ENCODE measurements at places on chromosomes 3 and 15. TPM values are rescaled to one million over a fixed set of nuclear protein-coding genes. Genes with fewer than 3 reads are reported as not detected.

Gene IMPG2
- total RNA-seq = 0.25 TPM

Gene BOC
- total RNA-seq = 93.1 TPM

Gene LEKR1
- total RNA-seq = not detected

Gene TMC3
- total RNA-seq = 2.7 TPM

Gene CCDC13
- total RNA-seq = 1.2 TPM

Gene TRH
- total RNA-seq = 1.2 TPM

Gene RASA2
- 18.4 TPM for total RNA-seq

Gene P2RY14
- 0.49 TPM for total RNA-seq

Gene FBXL22
- 10.1 TPM for total RNA-seq

Gene FBXL2
- 5.9 TPM for total RNA-seq

Gene HDC
- total RNA-seq = 0.49 TPM

Gene PLSCR4
- total RNA-seq = 50.3 TPM

Gene KLHL40
- total RNA-seq = not detected

Gene TNFSF10
- 92.8 TPM for total RNA-seq

Gene CYB561D2
- 11.5 TPM for total RNA-seq

Gene TYRO3
- 13.3 TPM for total RNA-seq

Gene GOLGA8A
- total RNA-seq = 46.7 TPM

Gene CHRNA5
- 8.8 TPM for total RNA-seq

Gene STRIT1
- total RNA-seq = not detected

Gene SEC11A
- 99.2 TPM for total RNA-seq

Gene TMCO5A
- not detected for total RNA-seq

Gene RBPMS2
- 3.7 TPM for total RNA-seq

Gene SCG3
- 1.5 TPM for total RNA-seq

Gene CCDC39
- total RNA-seq = not detected

Gene PCSK6
- total RNA-seq = 7.4 TPM

Gene PIGZ
- total RNA-seq = 9.8 TPM

Gene GABRR3
- not detected for total RNA-seq

Gene MFSD1
- total RNA-seq = 59.2 TPM

Gene PYDC2
- total RNA-seq = not detected

Gene C3orf20
- total RNA-seq = 0.49 TPM

Gene KBTBD13
- not detected for total RNA-seq

Gene MTMR10
- total RNA-seq = 29.2 TPM

Gene KLHDC8B
- 43.7 TPM for total RNA-seq

Gene CPN2
- total RNA-seq = not detected

Gene SENP8
- total RNA-seq = 3.9 TPM

Gene IRAK2
- 10.6 TPM for total RNA-seq

Gene PRR20G
- total RNA-seq = not detected

Gene GP5
- not detected for total RNA-seq

Gene PLCB2
- 14.0 TPM for total RNA-seq

Gene RAB5A
- 55.7 TPM for total RNA-seq

Gene GOLGA8O
- total RNA-seq = not detected

Gene KNSTRN
- 13.5 TPM for total RNA-seq

Gene PLA2G4E
- 8.8 TPM for total RNA-seq

Gene SKOR1
- 0.25 TPM for total RNA-seq

Gene ALS2CL
- 134 TPM for total RNA-seq

Gene NOP10
- 150 TPM for total RNA-seq

Gene LSAMP
- 3.9 TPM for total RNA-seq

Gene FETUB
- total RNA-seq = 3.7 TPM

Gene CHRD
- total RNA-seq = 32.7 TPM
